Ecto neural progenitor cell (in vitro differentiated cells): ENCODE measurements at places on chromosomes 4 and X.

DNA sequence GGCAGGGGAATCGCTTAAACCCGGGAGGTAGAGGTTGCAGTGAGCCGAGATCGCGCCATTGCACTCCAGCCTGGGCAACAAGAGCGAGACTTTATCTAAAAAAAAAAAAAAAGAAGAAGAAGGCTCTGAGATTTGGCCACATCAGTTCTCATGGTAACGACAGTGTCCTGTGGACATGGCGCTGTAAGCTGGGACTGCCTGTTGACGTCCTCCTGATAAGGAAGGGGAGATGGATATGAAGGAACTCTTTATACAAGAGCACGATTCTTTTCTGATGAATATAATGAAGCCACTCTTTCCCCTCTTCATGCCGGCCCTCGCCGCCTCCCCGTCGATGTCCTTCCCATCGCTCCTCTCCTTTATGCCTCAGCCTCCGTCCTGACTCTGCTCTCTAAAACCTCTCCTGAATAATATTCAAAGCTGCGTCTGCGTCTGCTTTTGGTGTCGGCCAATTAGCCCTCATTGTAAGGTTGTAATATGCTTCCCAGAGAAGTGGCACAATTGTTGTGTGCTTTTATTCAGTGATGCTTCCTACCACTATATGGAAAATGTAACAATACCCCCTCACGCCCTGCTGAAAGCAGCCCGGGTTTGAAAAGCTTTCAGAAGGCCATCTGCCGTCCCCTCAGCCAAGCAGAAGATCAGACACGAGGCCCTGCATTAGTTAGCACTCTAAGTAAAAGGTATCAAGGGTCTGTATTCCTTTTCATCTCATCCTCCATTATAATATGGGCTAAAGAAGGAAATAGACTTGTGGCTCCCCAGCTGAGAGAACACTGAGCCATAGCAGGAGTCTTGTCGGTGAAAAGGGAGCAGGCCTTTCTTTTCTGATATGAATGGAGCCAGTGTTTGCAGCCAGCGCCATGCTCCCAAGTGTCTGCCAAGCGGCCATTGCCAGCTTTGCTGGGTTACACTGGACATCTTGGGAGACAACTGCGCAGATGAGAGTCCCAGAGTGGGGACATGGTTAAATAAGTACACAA lies 22.1 kb upstream of the SCOC start:
- no peak for DNase-seq

DNA sequence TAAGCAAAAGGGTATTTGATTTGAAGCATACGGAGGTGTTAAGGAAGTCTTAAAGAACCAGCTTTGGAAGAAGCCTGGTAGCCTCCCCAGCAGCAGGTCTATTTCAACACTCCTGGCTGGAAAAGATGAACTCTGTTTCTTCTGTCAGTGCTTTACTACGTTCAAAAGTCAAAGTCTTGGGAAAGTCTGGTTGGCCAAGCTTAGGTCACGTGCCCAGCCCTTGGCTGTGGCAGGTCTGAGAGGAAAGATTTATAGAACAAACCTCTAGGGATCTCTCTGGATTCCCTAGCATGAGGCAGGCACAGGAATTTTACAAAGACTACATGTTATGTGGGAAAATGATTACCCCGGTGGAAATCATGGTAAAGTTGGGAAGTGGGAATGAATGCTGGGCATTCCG lies 8.6 kb upstream of the ARHGAP10 start:
- no peak for DNase-seq

GRCh38 chr4:71261633-71262121 lies 77.1 kb upstream of the SLC4A4 start:
- no peak for DNase-seq

DNA sequence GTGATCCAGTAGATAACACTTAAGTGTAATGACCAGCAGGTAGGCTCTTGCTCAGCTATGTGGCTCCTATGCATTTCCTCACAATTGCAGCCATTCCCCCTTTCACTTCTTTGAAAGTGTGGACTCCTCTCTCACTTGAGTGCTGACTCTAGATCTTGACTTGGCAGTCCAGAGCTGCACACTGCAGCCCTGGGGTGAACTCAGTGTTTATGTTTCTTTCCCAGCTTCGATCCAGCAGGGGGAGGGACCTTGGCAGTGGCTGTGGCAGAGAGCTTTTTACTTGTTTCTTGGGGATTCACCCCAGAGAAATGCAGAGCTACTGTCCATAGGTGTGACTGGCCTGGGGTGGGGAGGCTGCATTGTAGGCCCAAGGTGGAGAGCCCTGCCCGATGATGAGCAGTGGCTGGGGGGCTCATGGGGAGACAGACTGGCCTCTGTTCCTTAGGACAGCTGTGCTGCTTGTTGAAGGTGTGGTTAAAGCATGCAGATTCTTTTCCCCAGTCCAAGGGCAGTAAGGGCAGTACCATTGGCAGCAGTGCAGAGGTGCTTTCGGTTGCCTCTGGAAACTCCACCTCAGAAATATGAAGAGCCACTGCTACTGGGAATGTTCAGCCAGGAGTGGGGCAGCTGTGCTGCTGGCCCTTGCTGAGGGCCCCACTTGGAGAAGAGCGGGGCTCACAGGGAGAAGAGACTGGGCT lies 134.7 kb downstream of the SH3BGRL start:
- no peak for DNase-seq

DNA sequence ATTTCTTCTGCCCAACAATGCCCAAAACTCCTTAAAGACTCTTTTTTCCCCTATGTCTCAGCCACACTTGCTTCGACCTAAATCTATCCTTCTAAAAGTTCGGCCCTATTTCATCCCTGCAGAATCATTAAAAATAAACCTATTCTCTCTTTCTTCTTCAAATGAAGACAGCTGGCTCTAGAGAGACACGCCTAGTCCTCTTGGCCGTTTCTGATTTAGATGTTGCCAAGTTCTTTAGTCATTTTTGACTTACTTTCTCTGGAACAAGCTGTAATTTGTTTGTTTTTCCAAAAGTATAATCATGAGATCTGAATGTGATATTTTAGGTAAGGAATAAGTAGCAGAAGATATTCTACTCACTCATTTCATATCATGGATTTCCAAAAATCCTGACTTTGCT lies 211.6 kb downstream of the CENPC start:
- DNase-seq, result no peak

- DNase-seq, result no peak
Measured at GRCh38 chr4:88166608-88167007, 8.2 kb upstream of the ABCG2 start.
